ENCODE measurements at places on chromosomes 7 and 10. TPM values are rescaled to one million over a fixed set of nuclear protein-coding genes. Genes with fewer than 3 reads are reported as not detected.

DNA sequence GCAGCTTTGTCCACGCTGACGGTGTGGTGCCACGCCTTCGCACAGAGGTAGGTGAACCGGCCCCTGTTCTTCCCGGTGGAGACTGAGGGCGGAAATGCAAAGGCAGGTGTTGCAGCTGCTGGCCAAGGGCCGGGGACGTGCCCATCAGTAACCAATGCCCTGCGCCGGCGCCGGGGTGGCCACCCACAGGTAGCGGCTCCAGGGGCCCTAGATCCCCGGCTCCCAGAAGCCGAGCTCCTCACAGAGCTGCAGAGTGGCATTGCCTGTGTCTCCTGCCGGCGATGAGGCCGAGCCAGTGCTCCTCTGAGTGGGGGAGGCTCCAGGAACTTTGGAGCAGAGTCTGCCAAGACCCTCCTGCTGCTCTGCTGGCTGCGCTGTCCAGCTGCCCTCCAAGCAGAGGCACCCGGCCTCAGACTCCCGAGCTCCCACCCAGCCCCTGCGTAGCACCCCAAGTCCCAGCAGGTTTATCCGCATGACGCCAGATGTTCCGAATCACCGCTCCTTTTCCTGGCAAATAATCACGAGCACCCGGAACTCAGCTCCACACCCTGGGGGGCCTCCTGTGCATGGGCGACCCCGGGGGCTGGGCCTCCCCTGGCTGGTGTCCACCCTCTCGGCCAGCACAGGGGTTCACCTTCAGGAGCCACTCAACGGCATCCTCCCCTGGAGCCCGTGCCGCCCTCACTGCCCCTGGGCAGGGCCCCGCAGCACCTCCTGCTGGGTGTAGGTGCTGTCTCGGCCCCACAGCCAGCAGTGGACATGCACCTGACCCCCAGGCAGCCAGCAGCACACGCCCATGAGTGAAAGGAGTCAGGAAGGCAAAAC lies 22.1 kb downstream of the CFAP46 start:
- DNase-seq = no peak

DNA sequence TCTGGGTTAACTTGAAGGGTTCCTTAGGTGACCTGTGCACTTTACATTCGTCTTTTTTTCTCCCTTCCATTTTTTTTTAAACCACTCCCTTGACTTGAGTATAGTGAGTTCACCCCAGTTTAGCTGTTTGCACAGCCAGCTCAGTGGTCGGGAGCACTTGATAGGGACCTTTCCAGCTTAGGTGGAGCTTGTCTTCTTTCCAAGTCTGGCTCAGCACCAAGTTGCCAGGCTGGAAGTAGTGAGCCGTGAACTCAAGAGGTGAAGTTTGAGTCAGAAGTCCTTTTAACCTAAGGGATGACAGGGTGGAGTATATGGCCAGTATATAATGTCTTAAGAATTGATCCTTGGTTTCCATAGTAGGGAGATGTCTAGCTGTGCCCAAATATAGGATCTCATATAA lies 7.2 kb downstream of the DNAH11 start:
- DNase-seq = no peak

DNA sequence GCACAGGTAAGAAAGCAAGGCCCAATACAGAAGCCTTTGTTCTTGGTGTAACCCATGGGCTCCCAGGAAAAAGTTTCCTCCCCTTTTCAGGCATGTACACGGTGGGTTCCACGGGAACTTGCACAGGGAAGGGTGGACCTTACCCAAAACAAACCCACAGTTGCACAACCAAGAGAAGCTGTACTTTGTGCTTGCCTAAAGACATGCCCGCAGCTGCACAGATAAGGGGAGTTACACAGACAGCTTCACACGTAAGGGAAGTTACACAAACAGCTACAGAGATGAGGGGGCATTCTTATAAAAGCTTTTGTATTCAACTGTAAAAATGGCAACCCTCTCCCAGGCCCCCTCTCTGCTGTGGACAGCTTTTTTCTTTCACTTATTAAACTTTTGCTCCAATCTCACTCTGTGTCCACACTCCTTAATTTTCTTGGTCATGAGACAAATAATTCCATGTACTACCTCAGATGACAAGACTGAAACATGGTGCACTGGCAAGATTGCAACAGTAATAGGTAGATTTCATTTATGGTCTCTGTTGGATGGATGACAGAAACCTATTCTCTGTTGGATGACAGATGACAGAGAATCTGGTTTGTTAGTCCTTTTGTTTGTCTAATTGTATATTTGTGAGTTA lies 72.9 kb downstream of the ATE1 start:
- DNase-seq = no peak

- DNase-seq = peak; percentile 65
Observed at GRCh38 chr7:100674411-100675104, 1.0 kb downstream of the GNB2 start.

- no peak for DNase-seq
Observed at GRCh38 chr10:12975906-12976305, 25.6 kb downstream of the CCDC3 start.

DNA sequence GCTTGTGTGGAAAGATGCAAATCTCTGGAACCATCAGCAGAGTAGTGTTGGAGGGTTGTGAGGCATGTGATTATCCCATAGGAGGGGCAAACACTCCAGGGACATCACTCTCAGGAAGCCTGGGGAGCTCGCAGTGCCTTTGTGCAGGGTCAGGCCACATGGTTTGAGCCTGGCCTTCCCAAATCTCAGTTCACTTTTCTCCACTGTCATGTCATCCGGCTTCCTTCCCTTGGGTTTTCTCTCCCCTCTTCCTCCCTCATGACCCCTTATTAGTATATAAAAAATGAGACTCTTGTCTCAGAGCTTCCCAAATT lies 20.4 kb downstream of the TSPAN14 start:
- no peak for DNase-seq

GRCh38 chr7:92590711-92591310 lies 621 bp upstream of the FAM133B start:
- DNase-seq = no peak

DNA sequence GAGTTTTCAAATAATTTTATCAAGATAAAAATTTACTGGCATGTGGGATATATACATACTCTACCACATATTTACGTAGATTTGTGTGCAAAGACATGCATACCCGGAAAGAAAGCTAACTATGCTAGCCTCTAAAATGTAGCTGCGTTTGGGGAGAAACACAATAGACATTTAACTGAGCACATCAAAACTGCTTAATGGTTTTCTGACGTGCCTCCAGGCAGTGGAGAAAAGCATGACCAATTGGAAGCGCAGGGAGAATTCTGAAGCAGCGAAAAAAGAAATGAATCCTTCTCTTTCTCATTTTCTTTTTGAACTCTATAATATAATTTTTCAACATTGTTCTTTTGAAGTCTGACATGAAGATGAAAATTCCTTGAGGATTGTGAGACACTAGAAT lies 60.3 kb upstream of the LYZL1 start:
- DNase-seq = no peak

DNA sequence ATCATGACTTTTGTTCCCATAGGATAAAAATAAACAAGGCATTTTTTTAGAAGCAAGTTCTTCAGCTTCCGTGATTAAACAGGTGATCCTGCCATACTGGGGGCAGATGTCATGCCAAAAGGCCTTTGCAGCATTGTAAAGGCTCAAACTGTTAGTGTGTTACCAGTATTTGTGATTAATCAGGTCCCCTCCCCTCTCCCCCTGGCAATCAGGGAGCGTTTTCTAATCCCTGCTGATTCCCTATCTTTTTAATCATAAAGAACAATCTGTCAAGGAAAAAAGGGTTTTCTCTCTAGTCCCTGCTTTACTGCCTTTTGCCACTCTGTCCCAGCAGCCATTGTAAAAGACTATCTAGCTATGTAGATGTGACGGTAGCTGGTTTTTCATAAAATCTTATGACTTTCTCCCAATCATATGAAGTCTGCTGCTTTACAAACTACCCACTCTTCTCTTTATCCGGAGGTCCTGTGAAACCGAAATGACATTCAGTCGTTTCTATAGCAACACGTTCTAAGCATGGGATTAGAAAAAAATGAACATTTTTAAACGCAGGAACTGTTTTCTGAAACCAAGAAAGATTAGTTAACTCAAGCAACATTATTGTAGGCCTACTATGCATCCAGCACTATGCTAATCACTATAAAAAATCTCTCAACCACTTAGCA lies 210.9 kb downstream of the RNLS start:
- DNase-seq = no peak

DNA sequence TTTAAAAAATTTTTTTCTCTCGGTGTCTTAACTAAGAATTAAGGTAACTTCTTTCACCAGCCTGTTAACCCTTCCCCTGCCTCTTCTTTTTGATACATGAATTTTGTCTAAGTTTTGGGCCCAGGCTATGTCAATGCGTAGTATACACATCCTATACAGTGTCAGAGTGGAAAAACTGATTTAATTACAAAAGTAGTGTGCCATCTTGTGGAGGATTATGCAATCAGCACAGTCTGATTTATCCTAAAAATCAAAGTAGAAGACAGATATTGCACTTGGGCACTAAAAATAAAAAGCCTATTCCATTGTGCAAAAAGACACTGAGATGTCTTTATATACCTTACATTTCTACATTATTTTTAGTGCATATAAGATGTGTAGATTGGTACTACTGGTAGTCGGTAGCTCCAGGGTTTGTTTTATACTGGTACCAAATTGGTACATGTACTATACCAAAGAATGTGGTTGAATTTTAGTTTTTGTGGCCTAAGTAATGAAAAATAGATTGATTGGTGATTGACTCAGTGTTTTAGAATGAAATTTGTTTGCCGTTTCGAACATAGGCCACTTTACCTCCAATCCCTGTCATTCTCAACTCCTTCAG lies 96.6 kb downstream of the MKLN1 start:
- DNase-seq = no peak

DNA sequence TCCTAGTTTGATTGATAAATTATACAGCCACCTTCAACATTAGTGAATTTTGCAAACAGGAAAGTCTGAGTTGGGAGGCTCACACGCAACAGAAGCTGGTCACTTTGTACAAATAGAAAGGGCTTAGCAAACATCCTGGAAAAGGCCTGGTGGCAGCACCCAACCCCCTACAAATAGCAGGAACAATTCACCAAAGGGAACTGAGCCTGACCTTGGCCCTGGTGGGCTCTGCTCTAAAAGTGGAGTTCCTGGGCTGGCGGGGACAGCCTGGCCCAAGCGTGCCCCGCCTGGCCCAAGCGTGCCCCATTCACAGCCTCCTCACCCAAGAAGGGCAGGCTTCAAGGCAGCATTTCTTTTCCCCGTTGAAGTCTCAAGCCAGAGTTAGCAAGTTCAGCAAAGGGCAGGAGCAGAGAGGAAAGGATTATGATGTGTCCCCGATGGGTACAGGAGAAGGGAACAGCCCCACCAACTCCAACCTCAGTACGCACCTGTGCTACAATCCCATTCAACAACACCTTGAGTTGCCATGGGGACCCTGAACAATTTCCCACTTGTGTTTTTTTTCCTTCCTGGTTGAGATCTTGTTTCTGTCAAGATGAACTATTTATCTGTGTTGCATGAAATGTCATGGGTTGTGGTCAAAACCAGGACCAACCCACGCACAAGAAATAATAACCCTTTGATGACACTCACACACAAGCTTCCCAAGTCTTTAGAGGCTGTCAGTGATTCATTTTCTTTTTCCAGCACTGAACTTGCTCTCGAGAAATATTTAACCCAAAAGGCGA lies 43.4 kb downstream of the RGS10 start:
- DNase-seq = no peak

- DNase-seq = peak; percentile 25
Observed at GRCh38 chr7:40015790-40016296, 65.8 kb downstream of the CDK13 start.

- no peak for DNase-seq
Observed at GRCh38 chr10:47357911-47358310, 9.7 kb downstream of the RBP3 start.

DNA sequence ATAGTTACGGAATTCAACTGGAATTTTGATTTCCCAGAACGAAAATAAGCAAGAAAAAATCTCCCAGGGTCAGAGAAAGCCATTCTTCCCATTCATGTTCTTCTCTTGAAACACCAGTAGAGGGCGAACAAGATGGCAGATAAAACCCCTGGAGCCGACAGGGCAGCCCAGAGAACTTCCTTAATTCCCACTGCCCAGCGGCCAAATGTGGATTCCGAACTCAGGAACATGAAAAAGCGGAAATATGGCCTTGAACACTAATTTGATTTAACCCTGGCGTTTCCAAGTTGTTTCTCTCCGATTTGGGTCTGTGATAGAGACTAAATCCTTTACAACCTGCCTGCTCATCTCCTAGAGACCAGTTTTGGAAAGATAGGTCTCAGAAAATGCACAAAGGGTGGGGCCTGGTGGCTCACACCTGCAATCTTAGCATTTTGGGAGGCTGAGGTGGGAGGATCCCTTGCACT lies 100.7 kb upstream of the WAC start:
- DNase-seq = peak; percentile 39

DNA sequence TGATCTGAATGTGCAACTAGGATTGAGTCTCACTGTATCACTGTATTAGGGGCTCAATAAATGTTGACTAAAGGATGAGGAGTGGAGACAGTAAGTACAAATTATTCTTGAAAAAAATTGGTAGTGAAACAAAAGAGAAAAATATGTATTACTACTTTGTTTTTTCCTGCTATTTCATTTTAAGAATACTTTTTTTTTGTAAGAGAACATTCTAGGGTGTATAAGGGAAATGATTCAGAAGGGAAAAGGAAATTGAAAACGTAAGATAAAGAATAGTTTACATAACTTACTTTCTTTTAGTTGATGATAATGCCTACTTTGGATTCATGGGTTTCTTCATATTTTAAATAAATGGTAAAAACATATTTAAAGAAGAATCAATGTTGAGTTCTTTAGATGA lies 9.6 kb downstream of the CAPZA2 start:
- no peak for DNase-seq

DNA sequence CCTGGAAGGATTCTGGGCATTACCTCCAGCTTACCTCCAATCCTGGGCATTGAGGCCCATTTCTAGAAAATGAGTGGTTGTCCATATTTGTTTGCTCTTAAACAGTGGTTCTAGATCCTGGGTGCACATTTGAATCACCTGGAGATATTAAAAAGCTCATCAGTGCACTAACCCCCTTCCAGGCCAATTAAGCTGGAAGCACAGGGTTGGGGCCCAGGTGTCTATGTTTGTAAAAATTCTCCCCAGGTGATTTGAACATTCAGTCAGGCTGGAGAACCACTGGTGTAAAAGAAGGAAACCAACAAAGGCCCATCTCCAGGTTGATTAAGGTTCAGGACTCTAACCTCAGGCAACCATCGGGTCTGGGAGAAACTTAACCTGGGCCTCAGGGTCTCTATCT lies 102.6 kb upstream of the NANOS1 start:
- no peak for DNase-seq

- DNase-seq = no peak
Observed at GRCh38 chr10:24449321-24449740, 240.4 kb downstream of the KIAA1217 start.

DNA sequence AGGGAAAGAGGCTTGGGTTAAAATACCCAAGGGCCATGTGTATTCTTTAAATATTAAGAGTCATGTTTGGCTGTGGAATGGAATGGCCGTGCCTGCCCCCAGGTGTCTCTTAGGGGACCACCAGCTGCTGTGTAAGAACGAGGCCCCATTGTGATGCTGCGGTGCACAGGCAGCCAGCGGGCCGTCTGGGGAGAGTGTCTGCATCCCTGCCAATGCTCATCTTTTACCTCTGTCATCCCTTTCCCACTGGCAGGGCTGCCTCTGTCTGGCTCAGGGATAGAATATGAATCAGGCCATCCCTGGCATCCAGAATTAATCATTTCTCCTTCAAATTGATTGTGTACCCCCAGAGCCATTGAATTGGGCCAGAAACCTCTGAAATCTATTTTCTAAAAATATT lies 137.8 kb upstream of the GALNT17 start:
- DNase-seq = no peak

GRCh38 chr7:24812305-24812945 lies 55.2 kb upstream of the GSDME start:
- DNase-seq = peak; percentile 57

Gene IFIT1B
- total RNA-seq = not detected

Gene STK31
- total RNA-seq = 0.57 TPM

Gene CDC14C
- not detected for total RNA-seq

Gene VIPR2
- 10.8 TPM for total RNA-seq

Gene SKIDA1
- 1.5 TPM for total RNA-seq
